NCI-H1436 treated with DMSO at 0.1 percent for 48 hours (cell line): ENCODE measurements at places on chromosomes 16 and 17.

- DNase-seq, result no peak
These were observed 149.6 kb upstream of the CIBAR2 start for GRCh38 chr16:85261657-85262557.

- DNase-seq, result no peak
These were observed 22.5 kb upstream of the CIBAR2 start for GRCh38 chr16:85134789-85135142.

- no peak for DNase-seq
These were observed 134.5 kb downstream of the MRTFB start for GRCh38 chr16:14205666-14206065.

DNA sequence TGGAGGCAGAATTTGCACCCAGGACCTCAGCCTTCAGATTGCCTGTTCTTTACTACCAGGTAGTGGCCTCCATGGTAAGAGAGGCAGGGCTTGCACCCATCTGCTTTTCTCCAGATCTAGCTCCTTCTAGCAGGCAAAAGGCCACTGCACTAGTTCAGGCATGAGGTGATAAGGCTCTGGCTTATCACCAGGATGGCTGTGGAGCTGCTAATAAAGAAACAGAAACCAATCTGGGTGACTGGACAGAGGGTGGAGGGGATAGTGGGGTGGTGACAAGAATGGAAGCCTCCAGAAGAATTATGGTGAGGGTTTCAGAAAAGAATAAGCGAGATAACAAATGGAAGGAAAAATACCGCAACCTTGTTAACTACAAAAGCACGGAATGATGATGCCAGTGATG lies 15.5 kb upstream of the SUPT4H1 start:
- no peak for DNase-seq

GRCh38 chr17:1160591-1161390 lies 19.0 kb downstream of the ABR start:
- DNase-seq, result no peak

DNA sequence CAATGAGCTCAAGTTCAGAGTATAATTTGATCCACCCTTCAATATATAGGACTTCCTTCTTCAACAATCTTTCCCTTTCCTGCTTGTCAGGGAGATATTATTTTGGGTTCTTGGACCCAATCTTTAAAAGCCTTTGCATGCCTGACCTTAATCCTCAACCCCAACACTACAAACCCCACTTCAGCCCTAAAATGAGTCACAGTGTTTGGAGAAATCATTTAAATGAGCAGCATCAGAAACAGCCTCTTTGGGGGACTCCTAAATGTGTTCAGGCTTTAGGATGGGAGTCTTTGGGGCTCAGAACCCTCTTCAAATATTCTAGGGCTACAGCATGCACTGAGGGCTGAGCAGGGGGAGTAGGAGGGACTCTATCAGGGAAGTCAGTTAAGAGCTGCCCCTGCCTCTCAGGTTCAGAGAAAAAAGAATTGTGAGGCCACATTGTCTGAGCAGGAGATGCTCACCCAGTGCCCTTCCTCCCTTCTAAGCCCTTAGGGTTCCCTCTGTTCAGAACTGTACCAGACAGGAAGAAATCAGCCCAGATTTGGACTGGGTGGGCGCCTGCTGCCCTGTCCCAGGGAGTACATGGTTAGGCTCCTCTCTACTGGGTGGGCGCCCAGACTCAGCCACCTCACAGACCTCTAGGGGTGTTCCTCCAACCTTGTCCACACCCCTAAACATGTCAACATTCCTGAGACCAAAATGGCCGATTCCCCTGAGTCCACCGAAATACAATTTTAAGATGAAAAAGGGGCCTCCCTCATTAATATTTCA lies 5.0 kb downstream of the NEUROD2 start:
- no peak for DNase-seq

DNA sequence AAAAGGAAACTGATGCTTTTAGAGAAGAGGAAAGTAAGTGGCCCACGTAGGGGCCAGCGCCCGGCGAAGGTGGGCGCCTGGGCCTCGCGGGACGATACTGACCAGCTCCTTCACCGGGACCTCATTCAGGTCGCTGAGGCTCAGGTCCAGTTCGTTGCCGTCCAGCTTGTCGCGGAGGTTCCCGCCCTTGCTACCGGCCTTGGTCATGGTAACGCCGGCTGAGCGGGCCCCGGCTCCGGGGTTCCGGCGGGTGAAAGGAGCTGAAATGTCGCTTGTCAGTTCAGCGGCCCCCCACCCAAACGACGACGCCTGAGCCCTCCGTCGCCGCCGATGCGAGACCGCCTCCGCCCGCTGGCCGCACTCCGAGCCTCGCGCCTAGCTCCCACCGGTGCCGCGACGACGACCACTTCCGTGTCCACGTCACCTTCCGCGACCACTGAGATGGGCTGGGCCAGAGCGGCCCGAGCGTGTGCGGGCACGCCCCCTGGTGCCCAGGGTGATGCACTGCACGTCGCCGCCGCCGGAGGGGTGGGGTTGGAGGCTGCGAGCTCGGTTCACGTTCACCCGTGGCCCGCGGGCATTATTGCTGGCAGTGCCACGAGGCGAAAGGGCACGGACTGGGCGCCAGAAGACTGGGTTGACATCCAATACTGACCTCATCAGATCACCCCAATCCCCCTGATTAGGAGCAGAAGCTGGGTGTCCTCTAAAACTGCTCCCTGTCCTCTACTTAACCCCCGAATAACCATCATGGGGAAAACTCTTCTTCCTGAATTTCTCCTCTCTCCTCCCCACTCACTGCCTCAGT lies at the start of gene LRRC59:
Gene LRRC59 (minus strand): TSS at position 413 of the 808 bp plus-strand sequence. CDS start 206 bp downstream, at position 207.
- peak; percentile 30 for DNase-seq

- no peak for DNase-seq
These were observed 50.2 kb downstream of the CDH11 start for GRCh38 chr16:65071433-65072311.

DNA sequence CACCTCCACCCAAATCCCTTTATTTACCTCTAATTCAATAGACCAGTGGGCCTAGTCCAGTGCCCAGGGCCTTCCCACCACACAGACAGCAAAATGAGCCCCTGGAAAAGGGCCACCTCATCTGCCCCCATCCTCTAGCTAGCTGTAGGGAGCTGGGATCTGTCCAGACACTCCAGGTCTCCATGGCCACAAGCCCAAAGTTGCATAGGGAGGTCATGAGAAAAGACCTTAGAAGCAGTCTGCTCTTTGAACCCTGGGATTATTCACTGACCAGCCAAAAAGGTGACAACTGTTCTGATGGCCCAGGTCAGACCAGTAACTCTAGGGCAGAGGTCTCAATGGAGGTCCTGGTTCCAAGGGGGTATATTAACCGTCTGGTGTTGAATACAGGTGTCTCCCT lies 2.0 kb downstream of the CUEDC1 start:
- DNase-seq, result no peak

GRCh38 chr17:30831663-30832437 lies at the start of gene ATAD5:
TSS of gene ATAD5 (plus strand) at chr17:30831966. CDS start at chr17:30832348, 382 bp downstream.
- peak; percentile 70 for DNase-seq

GRCh38 chr17:17075125-17075781 lies 33.0 kb downstream of the MPRIP start:
- no peak for DNase-seq

GRCh38 chr17:75191584-75191983 lies 8.8 kb upstream of the SUMO2 start:
- DNase-seq, result no peak

DNA sequence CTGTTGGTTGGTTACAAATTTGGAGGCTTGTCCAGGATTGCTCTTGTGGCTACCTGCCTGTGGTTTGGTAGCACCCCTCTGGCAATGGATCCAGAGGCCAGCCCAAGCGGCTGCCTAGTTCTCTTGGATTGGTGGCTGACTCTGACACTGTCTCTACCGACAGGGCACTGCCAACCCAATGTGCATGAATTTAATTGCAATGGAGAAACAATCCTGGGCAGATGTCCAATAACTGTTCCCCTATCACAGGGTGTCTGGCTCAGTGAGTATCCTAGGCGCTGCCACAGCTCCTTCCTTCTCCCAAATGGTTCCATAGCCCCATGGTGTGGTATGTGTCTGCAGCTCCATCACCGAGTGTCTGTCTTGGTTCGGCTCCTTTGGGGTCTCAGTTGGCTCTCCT lies 19.5 kb downstream of the N4BP1 start:
- DNase-seq, result no peak

GRCh38 chr16:7731141-7731540 lies 398.5 kb downstream of the RBFOX1 start:
- no peak for DNase-seq

DNA sequence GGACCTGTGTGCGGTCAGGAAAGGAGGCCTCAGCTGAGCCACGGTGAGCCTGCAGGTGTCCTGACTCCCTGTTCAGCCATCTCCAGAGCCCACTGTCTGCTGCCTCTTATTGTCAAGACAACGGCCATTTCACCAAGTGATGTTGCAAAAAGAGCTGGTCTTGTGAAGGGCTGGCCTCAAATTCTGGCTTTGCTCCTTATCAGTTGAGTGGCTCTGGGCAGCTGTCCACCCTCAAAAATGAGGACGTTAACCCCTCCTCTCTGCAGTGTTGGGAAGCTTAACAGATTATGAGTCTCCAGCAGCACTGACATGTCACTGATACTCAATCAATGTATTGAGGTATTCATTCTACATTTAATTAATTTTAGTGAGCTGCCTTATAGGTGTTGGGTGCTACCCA lies 171.1 kb upstream of the TOX3 start:
- DNase-seq, result no peak

GRCh38 chr16:4111748-4112696 lies 4.2 kb downstream of the ADCY9 start:
- no peak for DNase-seq

- no peak for DNase-seq
These were observed 871.0 kb downstream of the CDH11 start for GRCh38 chr16:64250866-64251265.

DNA sequence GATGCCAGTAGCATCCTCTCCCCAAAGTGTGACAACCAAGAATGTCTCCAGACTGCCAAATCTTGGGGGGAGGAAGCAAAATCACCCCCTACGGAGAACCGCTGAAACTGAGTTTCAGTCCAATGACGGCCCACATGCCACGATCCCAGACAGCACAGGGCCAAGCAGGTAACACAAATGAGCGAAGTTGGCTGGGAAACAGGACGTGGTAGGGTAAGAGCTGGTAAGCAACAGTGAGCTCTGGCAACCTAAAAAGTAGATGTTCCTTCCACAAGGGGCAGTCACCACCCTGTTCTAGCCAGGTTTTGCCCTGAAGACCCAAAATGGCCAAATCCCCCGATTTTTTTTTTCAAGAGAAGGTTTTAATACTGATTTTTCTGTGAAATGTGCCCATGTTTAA lies 25.4 kb downstream of the ZFHX3 start:
- no peak for DNase-seq

- DNase-seq, result no peak
These were observed 1.4 kb upstream of the ALDOA start for GRCh38 chr16:30063893-30064728.

GRCh38 chr17:376936-377863 lies 24.6 kb upstream of the RPH3AL start:
- no peak for DNase-seq

DNA sequence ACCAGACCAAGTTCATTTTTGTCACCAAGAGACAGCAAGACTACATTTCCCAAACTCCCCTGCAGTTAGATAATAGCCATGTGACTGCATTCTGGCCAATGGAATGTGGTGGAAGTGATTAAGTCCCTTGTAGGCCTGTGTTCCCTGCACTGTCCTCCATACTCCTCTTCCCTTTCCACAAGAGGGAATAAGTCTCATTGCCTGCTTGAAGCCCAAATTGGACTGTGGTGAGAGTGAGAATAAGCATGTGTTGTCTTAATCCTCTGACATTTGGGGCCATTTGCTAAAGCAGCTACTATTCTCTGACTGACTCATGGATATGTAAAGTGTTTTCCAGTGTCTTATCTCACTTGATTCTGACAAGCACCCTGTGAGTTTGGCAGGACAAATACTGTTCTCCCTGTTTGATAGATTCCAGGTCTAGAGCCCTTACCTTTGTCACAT lies 20.7 kb downstream of the PIK3R6 start:
- DNase-seq, result no peak

DNA sequence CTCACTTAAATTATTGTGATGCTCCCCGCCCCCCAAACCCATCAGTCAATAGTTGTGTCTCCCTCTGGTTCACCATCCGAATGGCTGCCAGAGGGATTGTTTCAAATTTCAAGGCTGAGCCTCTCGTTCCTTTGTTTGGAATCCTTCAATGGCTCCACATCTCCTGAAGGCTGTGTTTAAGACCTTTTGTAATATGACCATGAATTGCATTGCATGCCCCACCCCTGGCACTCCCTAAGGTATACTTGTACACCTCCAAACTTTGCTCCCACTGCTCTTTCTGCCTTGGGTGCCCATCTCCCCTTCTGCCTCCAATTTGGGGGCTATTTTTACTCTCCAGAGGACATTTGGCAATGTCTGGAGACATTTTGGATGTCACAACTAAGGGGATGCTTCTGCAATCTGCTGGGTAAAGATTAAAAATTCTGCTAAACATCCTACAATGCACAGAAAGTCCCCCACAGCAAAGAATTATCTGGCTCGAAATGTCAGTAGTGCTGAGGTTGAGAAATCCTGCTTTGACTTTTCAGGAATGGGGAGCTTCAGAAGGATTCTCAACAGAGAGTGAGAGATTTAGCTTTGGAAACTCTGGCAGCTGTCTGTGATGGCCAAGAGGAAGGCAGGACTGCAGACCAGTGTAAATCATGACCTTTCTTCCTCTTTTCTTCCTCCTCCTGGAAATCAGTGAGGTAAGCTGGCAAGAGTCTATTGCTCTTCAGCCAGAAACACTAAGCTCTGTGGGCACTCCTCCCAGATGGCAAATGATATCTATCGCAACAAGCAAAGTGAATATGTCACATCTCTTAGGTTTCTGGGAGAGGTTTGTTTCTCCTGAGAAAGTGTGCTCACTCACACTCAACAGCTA lies 8.7 kb upstream of the IL4R start:
- DNase-seq, result no peak

- no peak for DNase-seq
These were observed 49.8 kb upstream of the CBX4 start for GRCh38 chr17:79888811-79889634.
